ENCODE measurements at places on chromosomes 3 and 15. TPM values are rescaled to one million over a fixed set of nuclear protein-coding genes. Genes with fewer than 3 reads are reported as not detected.

Gene NME9
- total RNA-seq, result not detected

Gene CHL1
- not detected for total RNA-seq

Gene ZCWPW2
- 0.18 TPM for total RNA-seq

Gene CPLX3
- not detected for total RNA-seq

Gene ZDHHC19
- total RNA-seq, result not detected

Gene HESX1
- total RNA-seq, result not detected

Gene SH2D7
- total RNA-seq, result not detected

Gene EFHB
- total RNA-seq, result 0.24 TPM

Gene MESD
- 32.4 TPM for total RNA-seq

Gene LRCH3
- 38.2 TPM for total RNA-seq

Gene MESP1
- 0.11 TPM for total RNA-seq

All from foreskin keratinocyte (primary cell).